ENCODE measurements at places on chromosomes 13 and 19.

DNA sequence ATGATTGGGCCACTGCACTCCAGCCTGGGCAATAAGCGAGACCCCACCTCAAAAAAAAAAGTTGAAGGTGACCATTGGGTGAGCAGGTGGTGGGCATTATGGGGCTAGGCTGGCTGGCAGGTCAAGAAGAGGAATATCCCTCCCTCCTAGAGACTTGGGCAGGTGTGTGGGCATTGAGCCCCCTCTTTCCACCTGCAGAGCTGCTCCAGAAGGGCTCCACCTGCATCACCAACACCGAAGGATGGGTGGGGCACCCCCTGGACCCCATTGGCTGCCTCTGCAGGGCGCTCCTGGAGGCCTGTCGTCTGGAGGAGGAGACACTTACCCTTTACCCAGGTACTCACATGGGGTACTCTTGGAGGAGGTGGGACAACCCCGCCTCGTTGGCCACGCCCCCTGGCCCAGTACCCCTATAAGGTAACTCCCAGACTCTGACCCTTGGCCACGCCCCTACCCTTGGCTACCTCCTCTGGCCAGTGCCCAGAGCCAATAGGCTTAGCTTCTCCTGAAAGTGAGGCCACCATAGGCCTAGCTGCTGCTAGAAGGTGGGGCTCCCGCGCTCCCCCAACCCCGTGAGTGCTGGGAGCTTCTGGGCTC lies 21.9 kb downstream of the ZSWIM4 start:
- DNase-seq = no peak

GRCh38 chr19:14473978-14474578 lies 1.1 kb downstream of the PTGER1 start:
- no peak for DNase-seq

GRCh38 chr13:33711436-33711835 lies 106.5 kb upstream of the RFC3 start:
- DNase-seq = no peak

GRCh38 chr13:26619358-26619757 lies 61.9 kb downstream of the WASF3 start:
- DNase-seq = no peak

DNA sequence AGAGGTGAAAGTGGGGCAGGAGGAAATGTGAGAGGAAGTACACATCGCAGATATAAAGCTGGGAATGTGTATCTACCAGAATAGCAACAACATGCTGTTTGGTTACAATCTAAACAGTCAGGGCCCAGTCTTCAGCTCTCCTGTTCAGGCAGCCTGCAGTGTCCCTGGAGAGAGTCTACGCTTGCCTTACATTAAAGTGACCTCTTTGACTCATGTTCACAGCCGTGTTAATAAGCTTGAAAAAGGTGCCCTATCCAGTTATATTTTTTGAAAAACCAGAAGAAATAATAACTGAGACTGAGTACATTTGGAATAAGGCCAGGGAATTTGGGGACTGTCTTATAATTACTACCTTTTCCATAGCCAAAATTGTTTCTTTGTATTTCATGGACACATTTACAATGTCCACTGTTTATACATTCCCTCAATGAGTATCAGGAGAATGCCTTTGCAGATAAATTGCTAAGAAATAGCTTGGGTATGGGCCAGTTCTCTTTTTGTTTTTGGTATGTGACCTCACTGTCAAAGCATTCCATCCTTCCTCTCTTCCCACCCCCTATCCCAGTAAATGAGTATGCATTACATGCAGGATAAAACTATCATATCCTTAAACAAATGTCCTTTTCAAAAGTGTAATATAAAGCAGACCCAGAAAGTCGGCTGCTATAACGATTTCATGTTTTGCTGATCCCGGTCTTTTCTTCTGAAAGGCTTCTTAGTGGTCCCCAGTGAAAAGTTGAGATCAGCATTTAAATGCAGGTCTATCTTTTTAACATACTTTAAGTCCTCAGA lies 82.6 kb downstream of the PCDH9 start:
- DNase-seq = no peak

GRCh38 chr19:33661336-33661735 lies 39.6 kb downstream of the CHST8 start:
- DNase-seq = no peak

DNA sequence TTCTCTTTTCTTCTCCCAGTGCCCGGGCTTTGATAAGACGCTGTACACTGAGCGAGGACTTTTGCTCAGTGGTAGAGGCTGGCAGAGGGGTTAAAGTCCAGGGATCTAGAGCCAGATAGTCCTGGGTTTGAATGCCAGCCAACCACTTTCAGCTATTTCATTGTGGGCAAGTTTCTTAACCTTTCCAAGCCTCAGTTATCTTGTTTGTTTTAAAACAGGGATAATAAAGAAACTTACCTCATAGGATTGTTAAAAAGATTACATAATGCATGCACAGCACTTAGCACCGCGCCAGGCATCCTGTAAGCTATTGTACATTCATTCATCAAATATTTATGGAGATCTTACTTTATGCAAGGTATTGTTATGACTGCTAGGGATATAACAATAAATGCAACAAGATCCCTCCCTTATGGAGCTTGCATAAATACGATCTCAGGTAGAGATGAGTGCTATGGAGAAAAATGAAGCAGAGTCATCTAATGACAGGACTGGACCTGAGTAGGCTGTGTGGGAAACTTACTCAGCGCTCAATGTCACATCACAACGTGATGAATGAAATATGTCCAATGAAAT lies 70.8 kb downstream of the LNX2 start:
- no peak for DNase-seq

DNA sequence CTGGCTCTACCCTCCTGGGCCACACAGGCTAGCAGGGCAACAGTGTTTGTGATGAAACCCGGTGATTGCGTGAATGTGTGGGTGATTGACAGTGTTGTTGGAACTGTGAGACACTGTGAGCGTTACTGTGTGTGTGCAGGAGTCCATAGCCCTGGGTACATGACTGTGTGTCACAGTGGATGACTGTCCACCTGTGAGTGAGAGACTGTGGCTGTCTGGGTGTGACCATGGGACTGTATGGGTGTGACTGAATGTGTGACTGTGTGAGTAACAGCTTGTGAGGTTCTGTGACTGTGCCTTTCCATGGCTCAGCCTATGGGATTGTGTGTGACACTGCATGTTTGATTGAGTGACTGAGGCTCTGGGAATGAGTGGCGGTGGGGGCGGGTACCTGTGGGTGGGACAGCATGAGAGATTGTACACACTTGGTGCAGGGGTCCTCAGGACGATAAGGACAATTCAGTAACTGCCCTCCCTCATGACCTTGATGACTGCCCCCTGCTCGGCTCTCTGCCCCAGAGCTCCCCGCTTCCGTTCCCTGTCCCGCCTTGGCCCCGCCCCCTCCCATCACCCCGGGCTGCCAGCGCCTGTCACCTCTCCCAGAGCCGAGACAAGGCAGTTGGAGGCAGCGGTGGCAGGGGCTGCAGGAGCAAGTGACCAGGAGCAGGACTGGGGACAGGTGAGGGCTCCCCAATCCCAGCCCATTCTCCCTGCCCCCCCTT lies at the start of gene GIPR:
GIPR (plus strand) TSS at position 602 of the 722 bp plus-strand sequence. CDS start 1,300 bp downstream, outside the sequence.
- DNase-seq = peak; percentile 63

GRCh38 chr13:30142486-30143211 lies 164.7 kb downstream of the KATNAL1 start:
- DNase-seq = peak; percentile 65

- DNase-seq = no peak
Observed at GRCh38 chr19:10575011-10575716, 6.4 kb upstream of the CDKN2D start.

DNA sequence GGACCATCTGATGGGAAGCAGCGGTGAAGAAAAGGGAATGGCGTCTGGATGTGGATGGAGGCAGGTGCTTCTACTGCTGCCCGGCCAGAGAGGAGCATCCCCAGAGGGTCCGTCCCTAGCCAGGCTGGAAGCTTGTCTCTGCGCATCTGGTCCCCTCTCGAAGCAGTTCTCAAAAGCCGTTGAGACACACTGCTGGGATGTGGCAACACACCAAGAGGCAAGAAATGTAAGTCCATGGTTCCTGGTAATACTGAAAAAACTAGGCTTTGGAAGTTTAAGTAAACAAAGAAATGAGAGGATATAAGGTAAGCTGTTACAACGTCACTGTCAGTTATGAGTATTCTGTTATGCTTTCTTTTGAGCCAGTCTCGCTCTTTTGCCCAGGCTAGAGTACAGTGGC lies 15.1 kb upstream of the FFAR2 start:
- DNase-seq = no peak

DNA sequence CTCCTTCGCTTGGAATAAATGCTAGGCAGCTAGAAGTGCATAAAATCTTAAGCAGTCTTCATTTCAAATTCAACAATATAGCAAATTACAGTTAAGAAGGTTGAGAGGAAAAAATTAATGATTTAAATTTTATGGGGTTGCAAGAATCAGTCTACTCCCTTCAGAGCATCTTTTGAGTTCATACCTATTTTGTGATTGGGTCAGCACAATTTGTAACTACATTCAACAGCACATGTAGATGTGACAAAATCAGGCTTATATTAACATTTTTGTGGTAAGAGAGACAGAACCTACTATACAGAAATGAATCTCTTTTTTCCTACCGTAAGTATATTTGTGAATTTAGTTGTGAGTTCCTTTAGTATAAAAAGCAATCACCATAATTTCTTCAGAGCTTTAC lies 520.6 kb upstream of the HTR2A start:
- DNase-seq = no peak

GRCh38 chr13:113305208-113305607 lies 8.2 kb downstream of the LAMP1 start:
- DNase-seq = no peak

GRCh38 chr13:67076378-67076777 lies 153.8 kb downstream of the PCDH9 start:
- no peak for DNase-seq

GRCh38 chr13:100139817-100140216 lies 50.9 kb downstream of the PCCA start:
- no peak for DNase-seq

GRCh38 chr19:2288338-2288817 lies 6.4 kb upstream of the PEAK3 start:
- no peak for DNase-seq

GRCh38 chr13:80399340-80400163 lies 58.6 kb upstream of the SPRY2 start:
- DNase-seq = no peak

DNA sequence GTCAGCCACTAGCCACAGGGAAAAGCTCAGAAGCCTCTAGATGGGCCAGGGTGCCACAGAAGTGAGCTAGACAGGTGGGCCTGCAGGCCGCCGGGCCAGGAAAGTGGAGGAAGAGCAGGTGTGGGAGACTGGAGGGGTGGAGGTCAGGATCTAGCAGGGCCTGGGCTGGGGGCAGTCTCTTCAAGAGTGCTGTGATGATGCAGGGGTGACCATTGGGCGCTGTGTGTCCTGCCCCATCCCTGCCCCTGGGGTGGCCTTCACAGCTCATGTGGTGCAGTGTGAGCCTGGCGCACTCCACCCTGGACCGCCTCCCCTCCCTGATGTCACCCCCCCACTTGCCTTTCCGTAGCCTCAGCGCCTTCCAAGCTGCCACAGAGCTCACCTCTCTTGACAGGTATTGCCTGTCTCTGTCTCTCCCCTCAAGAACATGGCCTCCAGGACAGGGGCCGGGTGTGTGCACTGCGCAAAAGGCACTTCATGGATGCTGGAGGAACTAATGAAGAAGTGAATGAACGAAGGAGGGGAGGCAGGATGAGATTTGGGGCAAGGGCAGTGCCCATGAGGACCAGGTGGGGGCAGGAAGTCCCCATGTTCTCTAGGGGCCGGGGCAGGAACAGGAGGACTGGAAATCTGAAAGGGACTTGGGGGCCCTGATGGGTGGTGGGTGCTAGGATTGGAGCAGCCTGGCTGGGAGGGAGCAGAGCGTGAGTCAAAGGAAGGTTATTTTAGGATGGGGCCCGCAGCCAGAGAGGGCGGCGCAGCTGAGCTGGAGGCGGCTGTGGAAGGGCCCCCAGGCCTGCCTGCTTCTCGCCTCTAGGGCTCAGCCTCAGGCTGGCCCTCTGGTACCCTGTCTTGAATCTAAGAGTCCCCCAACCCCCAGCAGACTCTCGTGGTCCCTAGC lies 6.6 kb downstream of the SSBP4 start:
- no peak for DNase-seq

DNA sequence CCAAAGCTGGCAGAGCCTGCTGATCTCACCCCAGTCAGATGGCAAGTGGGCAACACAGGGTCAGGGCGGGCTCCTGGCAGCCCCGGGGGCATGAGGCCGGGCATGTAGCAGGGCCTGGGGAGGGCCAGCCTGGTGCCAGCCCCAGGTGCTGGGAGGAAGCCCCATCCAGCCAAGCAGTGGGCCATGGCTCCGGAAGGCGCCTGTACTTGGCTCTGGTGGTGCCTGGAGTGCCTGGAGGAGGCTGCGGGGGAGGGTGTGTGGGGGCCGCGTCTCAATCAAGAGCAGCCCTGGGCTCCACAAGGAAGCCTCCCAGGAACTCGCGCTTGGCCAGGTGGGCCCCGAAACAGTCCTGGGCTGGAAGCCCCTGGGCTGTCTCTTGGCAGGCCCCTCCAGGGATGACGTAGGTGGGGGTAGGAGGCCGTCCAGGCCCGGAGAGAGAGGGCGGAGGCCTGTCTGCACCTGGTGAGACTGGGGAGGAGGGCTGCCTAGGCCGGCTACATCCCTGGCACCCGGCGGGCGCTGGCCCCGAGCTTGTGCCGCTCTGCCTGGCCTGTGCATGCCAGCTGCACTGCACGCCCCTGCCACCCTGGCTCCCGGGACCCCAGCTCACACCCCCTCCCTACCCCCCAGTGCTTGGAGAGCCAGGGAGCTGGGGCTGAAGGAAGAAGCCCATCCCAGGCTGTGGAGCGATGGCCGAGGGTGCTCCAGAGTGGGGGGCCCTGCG lies 45.9 kb downstream of the COMP start:
- no peak for DNase-seq

DNA sequence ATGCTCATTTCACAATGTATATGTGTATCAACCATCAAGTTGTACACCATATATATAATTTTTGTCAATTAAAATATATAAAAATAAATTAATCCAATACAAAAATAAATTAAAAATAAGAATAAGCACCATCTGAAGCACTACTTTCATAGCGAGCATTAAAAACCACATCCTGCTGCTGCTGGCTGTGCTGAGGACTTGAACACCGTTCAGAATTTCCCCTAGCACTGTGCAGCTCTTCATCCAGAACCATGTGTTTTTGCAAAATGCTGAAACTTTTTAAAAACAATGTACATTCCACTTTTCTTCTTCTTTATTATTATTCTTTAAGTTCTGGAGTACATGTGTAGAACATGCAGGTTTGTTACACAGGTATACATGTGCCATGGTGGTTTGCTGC lies 40.0 kb upstream of the FOXO1 start:
- DNase-seq = no peak

DNA sequence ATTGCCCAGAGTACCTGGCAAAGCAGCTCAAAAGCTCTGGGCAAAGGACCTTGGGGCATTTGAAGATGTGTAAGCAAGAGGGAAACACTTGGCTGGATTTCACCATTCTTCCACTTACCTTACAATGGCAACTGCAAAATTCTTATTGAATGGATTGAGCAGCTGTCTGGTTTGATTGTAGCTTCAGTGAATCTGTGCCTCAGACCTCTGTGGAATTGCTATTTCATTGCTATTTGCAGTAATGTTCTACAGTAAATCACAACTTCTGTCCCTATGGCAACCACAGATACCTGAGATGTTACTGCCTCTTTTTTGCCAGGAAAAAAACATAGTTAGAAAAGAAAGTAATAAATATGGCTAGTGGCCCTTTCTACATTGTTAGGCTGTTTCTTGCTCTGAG lies 519.5 kb downstream of the SUCLA2 start:
- DNase-seq = no peak

- DNase-seq = peak; percentile 92
Observed at GRCh38 chr19:18000915-18001776, 6.8 kb upstream of the ARRDC2 start.

- DNase-seq = no peak
Observed at GRCh38 chr13:28338742-28339141, 156.2 kb downstream of the FLT1 start.

Measured in ureter (tissue), 1 donor.